GM23248 (cell line): ENCODE measurements at places on chromosomes 6 and 20. TPM values are rescaled to one million over a fixed set of nuclear protein-coding genes. Genes with fewer than 3 reads are reported as not detected.

DNA sequence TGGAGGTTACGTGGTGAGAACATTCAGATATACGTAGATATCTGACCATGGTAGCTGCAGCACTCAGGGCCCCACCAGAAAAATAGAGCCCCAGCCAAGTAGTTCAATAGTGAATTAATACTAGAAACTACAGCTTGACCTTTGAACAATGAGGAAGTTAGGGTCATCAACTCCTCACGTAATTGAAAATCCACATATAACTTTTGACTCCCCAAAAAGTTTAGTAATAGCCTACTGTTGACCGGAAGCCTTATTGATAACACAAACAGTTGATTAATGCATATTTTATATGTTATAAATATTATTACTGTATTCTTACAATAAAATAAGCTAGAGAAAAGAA is 117.9 kb downstream of the SNX5 start:
- no peak for DNase-seq

GRCh38 chr20:1402149-1402548 is 9.3 kb upstream of the FKBP1A start:
- DNase-seq, result peak; percentile 44

DNA sequence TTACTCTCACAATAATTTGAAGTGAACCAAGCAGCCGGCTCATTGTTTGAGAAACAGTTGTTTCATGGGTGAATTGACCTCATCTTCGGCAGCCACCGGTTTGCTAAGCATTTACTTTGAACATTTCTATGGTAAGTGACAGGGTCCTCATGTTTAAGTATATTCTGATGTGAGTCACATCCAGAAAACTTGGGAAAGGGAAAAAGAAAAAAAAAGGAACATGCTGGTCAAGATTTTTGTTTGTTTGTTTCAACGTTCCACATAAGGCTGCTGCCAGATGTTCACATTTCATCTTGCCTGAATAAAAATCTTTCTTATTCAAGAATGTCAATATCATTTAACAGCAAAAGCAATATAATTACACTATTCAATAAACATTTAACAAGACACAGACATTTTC is 55.0 kb upstream of the EXOC2 start:
- no peak for DNase-seq

GRCh38 chr6:73225396-73225795 is at the start of gene KHDC1L:
TSS of gene KHDC1L (minus strand) at chr6:73225496. CDS start at chr6:73225408, 88 bp downstream.
- no peak for DNase-seq

GRCh38 chr20:6940876-6941275 is 173.4 kb downstream of the BMP2 start:
- DNase-seq, result no peak

DNA sequence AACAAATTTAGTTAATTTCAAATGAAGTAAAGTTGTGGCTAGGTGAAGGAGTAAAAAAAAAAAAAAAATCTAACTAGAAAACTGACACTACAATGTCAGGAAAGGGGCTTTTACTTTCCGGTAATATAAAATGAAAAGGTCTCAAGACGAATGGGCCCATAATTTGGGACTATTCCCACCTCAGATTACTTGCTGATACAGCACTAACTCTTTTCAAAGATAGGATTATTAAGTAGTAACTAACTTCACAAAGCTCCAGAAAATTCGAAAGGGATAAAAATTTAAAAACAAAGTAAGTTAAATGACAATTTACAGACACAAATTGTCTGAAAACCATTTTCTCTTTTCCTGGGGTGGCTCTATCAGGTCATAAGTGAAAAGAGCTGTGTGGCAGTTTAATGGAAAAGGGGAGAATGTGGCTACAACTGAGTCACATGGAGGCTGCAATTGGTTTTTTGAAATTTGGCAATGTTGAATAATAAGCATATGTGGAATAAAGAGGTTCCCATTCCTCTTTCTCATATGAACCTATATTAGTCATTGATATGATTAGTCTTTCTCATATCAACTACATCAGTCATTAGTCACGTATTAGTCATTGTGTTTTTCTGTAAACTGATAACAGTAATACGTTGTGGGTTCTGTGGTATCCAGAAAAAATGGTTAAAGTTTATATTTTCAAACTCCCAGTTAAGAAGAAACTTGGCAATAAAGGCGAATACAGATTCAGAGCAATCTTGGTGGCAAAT is 78.0 kb downstream of the RWDD2A start:
- peak; percentile 59 for DNase-seq

- no peak for DNase-seq
Observed at GRCh38 chr6:147879031-147879580, 370.6 kb downstream of the SAMD5 start.

- DNase-seq, result no peak
Observed at GRCh38 chr20:43543138-43543537, 15.7 kb upstream of the SGK2 start.

GRCh38 chr20:19251958-19252357 is 39.5 kb downstream of the SLC24A3 start:
- no peak for DNase-seq

GRCh38 chr20:25508083-25508770 is 77.1 kb downstream of the NINL start:
- DNase-seq, result peak; percentile 82

- DNase-seq, result no peak
Observed at GRCh38 chr20:24004471-24004870, 15.9 kb upstream of the GGTLC1 start.

DNA sequence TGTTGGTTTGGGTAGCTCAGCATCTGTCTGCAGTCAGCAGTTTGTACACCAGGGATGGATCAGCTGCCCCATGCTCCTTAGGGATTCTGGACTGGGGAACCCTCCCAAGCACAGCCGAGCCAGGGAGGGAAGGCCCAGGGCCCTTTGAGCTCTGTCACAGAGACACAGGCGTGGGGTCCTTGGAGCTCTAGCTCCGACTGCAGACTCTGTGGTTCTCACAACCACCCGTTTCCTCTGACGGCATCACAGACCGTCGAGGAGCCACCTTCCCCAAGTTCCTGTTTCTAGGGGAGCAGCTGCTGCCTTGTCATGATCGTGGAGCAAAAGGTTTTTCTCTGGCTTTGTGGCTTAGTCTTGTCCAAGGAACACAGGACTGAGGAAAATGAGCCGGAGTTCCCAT is at the start of gene SLA2:
Gene SLA2, minus strand, starts transcription at position 199 of the 400 bp plus-strand sequence. CDS start 4,861 bp downstream, outside the sequence.
- DNase-seq, result no peak

DNA sequence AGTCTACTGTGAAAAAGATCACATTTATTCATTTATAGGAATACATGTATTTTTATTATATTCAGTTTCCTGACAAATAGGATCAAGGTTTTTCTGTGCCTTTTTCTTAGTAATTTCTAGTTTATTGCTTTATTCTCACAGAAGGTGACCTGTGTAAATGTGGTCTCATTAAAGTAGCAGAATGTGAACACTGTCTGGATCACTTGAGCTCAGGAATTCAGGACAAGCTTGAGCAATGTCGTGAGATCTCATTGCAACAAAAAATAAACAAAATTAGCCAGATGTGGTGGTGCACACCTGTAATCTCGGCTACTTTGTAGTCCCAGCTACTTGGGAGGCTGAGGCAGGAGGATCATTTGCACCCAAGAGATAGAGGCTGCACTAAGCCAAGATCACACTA is 516.7 kb downstream of the CDKAL1 start:
- DNase-seq, result no peak

DNA sequence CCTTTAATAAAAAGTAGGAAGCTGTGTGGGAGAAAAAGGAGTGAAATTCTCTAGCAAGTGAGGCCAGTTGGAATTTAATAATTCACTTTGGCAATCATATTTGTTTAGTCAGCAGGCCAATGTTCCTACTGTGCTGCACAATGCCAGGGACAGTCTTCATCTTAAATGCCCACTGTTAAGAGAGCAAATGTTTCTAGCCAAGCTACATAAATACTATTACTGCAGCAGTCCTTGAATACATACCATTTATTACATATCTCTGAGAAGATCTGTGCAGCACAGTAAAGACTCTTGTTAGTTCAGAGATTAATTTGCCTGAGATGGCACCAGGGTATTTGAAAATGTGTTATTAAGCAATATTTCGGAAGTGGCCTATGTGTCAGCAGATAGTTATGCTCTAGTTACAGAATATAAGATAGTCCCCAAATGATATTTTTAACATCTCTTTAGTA is 105.4 kb downstream of the OGFRL1 start:
- peak; percentile 69 for DNase-seq

DNA sequence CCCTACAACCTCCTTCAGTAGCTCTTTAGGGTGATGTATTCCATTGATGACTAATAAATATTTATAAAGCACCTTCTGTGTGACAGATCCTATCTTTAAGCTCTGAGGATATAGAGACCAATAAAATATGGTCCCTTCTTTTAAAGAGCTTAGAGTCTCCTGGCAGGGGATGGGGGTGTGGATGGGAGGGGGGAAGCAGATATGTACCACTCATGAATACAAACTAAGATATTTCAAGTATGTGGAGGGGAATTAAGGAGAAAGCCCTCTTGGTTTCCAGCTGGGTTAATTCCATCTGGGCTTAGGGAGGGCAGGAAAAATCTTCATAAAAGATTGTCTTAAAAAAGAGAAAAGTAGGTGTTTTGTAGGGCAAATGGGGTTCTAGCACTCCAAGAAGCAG is 21.6 kb upstream of the FBXO9 start:
- DNase-seq, result peak; percentile 45

GRCh38 chr6:44682987-44683779 is 295.7 kb downstream of the CDC5L start:
- DNase-seq, result no peak

- DNase-seq, result no peak
Observed at GRCh38 chr6:137700751-137701477, 166.1 kb upstream of the TNFAIP3 start.

GRCh38 chr6:73548458-73549446 is 27.9 kb upstream of the EEF1A1 start:
- peak; percentile 26 for DNase-seq

GRCh38 chr6:41440958-41441357 is 105.2 kb upstream of the FOXP4 start:
- DNase-seq, result no peak

DNA sequence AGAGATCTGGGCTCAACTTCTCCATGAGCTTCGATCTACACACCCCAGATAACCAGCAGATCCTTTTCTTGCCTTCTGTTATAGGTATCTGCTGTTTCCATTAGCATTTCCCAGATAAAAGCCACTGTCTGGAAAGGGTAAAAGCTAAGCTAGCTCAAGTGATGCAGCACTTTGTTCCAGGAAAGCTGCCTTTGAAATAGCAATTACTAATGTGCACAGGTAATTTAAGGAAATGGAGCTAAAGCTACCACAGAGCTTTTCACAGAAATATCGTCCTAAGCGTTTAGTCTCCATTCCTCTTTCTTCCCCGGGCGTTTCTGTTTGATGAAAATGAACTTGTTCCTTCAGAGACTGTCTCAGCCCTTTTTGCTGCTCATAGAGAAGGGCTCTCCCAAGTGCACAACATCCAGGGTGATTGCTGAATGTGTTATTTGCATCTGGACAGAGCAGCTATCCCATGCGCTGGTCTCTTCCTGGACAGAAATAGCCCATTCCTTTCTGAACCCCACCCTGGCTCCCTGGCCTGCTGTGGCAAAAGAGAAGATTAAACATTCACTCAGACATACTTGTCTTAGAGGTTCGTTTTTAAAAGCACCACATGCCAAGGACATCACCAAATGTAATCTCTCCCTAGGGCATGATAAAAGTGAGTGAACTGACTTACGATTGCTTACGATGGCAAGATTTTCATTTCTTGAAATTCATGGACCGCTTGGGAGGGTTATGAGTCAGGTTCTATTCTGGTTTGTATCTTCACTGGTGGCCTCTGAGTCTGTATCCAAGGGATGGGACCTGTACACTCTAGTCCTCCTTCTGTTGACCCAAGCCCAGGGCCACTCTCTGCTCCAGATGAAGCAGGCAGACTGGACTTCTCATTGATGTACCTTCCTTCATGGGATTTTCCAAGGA is 429.1 kb upstream of the CDH4 start:
- no peak for DNase-seq

DNA sequence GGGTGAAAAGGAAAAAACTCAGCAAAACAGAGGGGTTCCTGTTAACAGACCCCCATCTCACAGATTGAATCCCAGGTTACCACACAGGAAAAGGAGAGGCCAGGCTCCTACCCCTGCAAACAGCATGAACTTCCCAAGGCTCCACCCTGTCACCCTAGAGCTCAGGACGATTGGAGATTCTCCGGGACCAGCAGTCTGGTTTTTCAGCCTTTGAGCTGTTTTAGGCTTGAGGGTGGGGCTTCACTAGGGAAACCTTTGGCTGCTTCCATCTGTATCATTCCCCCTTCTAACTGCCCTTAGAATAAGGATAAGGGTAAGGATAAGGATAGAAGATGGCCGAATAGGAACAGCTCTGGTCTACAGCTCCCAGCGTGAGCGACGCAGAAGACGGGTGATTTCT is 16.0 kb downstream of the C6orf58 start:
- DNase-seq, result no peak

KHDC1L gene
- not detected in 2 replicates for total RNA-seq

GPX5 gene
- total RNA-seq, result not detected in 2 replicates

PDE7B gene
- total RNA-seq, result 5.7 and 6.8 TPM in 2 replicates

CFAP61 gene
- not detected in 2 replicates for total RNA-seq

TREML2 gene
- not detected in 2 replicates for total RNA-seq

EBF4 gene
- total RNA-seq, result 0.76 TPM in 1 of 2 replicates, not detected in the other

HLA-DRA gene
- total RNA-seq, result 0.89 TPM in 1 of 2 replicates, not detected in the other

CDKN1A gene
- total RNA-seq, result 469 and 549 TPM in 2 replicates

TSPO2 gene
- not detected in 2 replicates for total RNA-seq

MMP24OS gene
- 26.8 and 30.0 TPM in 2 replicates for total RNA-seq

OSTM1 gene
- 25.9 and 27.0 TPM in 2 replicates for total RNA-seq

BMP5 gene
- not detected in 2 replicates for total RNA-seq

SOX18 gene
- not detected in 2 replicates for total RNA-seq

KCNB1 gene
- total RNA-seq, result 0.11 TPM in 1 of 2 replicates, not detected in the other

TCP11 gene
- total RNA-seq, result not detected in 2 replicates

SLC35F1 gene
- 0.76 TPM in 1 of 2 replicates, not detected in the other for total RNA-seq

HLA-F gene
- 0.13 and 0.43 TPM in 2 replicates for total RNA-seq

DEFB113 gene
- total RNA-seq, result not detected in 2 replicates

E2F3 gene
- total RNA-seq, result 4.1 and 4.8 TPM in 2 replicates

ORC3 gene
- total RNA-seq, result 34.7 and 35.3 TPM in 2 replicates

JPH2 gene
- 7.8 and 9.7 TPM in 2 replicates for total RNA-seq
